ENCODE measurements at places on chromosomes 5 and 9.

- no peak for DNase-seq
Measured at GRCh38 chr5:14168144-14168792, 25.1 kb downstream of the TRIO start.

- DNase-seq = no peak
Measured at GRCh38 chr5:68818057-68818695, 275.6 kb upstream of the SLC30A5 start.

DNA sequence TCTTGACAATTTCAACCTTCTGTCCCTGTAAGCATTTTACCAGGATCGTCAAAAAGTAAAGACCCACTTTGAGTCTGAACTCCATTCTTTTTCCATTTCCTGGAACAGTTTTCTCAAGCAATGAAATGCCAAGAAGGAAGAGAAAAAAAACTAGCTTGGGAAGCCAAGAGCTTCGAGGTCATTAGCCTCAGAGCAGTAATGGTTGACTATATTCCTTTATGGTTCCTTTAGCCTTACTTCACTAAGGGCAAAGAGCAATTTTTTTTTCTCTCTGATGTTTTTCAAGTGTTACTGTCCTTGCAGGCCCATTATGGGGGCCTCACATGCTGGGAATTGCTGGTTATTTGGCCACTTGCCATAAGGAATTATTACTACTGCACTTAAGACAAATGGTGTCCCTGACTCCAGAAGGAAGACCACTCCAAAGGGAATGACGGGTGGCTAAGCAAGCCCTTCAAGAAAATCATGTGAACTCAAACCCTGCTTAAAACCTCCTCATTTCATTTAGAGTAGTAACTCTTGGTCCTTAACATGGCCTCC, 37.1 kb downstream of the BNC2 start:
- DNase-seq = no peak

- DNase-seq = no peak
Measured at GRCh38 chr9:129080298-129080600, 662 bp upstream of the DOLPP1 start.

DNA sequence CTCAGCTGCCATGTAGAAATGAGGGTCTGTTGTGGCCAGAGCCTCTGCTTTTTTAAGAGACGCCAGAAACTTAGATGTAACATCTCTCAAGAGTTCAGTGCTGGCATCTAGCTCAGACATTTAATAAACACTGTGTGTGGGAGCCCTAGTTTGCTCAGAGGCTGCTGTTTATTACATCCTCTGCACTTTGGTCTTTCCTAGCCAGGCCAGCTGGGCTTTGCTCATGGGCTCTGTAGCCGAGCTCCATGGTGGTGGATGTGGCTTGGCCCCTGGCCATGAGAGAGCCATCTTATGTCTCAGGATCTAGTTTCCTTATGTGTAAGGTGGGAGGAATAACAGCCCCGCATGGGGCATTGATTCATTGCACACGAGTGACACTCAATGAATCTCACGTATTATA, 30.0 kb downstream of the ARHGEF37 start:
- no peak for DNase-seq

GRCh38 chr5:22708770-22709328, 144.3 kb downstream of the CDH12 start:
- no peak for DNase-seq
